ENCODE measurements at places on chromosomes 12 and 14.

GRCh38 chr14:61587081-61587713 is 108.1 kb upstream of the HIF1A start:
- DNase-seq = no peak

DNA sequence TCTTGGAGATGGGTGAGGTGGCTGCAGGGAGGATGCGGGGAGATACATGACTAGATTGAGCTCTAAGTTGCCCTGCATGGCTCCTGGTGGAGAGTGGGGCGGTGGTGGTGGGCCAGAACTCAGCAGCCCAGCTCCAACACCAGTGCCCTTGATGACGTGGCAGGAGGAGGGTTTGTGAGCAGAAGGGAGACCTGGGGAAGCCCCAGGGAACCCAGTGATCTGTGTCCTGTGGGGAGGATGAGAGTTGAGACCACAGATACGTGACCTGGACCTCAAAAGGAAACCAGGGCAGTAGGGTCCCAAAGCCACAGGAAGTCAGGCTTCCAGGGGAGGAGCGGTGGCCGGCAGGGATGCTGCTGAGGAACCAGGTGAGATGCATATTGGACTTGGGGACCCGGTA is 989.1 kb upstream of the TMEM132C start:
- DNase-seq = no peak

DNA sequence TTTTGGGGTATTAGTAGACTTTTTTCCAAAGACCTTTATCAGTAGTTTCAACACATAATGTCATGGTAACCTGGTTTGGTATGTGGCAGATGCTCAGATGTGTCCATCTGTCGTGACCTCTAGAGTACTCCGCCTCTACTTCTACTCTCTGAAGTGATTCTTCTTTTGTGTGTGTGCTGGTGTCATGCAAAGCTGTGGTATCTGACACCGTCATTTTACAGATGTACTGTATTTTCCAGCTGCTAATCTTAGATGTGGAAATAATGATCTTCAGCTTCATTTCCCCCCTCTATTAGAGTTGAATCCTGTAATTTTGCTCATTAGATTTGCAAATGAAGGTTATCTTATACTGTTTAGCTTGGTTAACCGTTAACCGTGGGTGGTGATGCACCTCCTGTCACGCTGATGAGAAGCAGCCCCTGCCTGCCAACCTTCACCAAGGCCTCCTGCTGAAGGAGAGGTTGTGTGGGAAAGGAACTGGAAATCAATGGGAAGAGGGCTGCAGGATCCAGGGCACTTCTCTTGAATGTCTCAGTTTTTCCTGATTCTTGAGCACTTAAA is 222.4 kb upstream of the AMIGO2 start:
- no peak for DNase-seq

GRCh38 chr14:72014486-72014885 is 82.3 kb downstream of the RGS6 start:
- DNase-seq = no peak

DNA sequence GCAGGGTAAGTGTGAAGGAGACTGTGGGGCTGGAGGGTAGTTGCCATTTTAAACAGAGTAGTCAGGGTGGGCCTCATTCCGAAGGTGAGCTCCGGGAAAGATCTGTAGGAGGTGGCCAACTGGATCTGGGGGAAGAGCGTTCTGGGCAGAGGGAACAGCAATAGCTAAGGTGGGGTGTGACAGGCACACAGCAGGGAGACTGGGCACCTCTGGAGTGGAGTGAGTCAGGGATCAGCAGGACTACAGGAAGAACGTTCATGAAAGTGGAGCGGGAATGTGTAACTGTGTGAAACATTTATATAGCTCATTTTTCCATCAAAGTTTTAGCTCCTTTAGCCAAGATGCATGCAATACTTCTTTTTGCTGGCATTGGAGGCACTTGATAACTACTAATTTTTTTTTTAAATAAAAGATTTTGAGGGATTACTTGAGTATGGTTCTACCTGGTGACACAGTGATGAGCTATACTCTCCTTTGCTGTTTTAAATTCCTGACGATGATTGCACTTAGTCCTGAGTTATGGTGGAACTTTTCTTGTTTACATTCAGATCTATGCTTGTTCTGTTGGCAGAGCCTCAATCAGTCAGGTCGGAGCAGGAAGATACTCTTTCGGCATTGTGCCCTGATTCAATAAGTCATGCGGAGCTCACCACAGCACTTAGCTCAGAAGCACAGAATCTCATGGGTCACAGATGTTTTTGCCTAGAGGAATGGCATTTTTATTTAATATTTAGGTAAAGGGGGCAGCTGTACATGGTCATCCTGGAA is 106.4 kb downstream of the WIF1 start:
- DNase-seq = no peak

DNA sequence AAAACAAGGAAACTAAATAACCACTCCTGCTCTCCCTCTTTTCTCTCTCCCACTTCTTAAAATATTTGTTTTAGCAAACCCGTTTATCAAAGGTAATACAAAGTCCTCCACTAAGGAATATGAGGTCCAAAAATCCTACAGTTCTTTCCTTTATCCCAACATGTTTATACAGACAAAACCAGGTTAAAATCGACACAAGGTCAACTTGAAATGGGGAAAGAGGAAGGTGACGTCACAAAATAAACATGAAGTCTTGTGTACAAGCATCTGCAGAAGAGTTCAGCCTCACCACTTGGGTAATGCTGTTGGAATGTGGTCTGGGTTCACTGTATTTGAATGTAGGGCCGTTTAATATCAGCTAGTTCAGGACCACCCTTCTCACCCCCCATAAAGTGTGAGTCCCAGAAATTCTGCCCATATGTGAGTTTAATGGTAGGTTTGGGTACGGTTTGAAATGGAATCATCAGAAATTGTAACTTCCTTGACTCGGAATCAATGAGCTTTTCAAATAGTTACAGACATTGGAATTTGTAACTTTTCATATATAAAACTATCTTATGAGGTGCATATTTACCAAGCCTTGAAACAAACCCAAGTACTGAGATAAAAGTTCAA is 120.0 kb upstream of the SLC38A2 start:
- no peak for DNase-seq

GRCh38 chr12:28710882-28711281 is 438.2 kb upstream of the FAR2 start:
- no peak for DNase-seq

- DNase-seq = no peak
Observed at GRCh38 chr12:116346222-116346621, 68.7 kb upstream of the MED13L start.

DNA sequence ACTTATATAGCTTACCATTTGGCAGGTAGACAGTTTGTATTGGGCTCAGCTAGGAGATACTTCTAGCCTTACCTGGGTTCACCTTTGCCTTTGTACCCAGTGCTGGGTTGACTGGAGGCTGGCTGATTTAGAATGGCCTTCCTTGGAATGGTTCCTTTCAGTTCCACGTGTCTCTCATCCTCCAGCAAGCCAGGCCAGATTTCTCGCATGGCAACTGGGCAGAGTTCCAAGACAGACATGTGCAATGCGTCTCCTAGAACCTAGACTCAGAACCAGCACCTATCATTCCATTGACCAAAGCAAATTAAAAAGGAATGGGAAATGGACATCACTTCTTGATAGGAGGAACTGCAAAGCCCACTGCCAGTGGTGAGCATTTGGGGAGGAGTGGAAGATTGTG is 79.1 kb upstream of the BDKRB2 start:
- no peak for DNase-seq
